Stimulated activated naive CD8-positive, alpha-beta T cell treated with anti-CD3 and anti-CD28 coated beads, Interleukin-15, amount 100 ng/mL, for 72 hours (primary cell): ENCODE measurements at places on chromosomes 7 and 10.
A peak's percentile ranks its signal among the peaks of the same experiment; 100 is the strongest.

GRCh38 chr10:130021383-130021950 lies 57.4 kb upstream of the EBF3 start:
- no peak for DNase-seq

GRCh38 chr10:108244443-108245228 lies 1080.1 kb upstream of the SORCS1 start:
- DNase-seq: no peak

DNA sequence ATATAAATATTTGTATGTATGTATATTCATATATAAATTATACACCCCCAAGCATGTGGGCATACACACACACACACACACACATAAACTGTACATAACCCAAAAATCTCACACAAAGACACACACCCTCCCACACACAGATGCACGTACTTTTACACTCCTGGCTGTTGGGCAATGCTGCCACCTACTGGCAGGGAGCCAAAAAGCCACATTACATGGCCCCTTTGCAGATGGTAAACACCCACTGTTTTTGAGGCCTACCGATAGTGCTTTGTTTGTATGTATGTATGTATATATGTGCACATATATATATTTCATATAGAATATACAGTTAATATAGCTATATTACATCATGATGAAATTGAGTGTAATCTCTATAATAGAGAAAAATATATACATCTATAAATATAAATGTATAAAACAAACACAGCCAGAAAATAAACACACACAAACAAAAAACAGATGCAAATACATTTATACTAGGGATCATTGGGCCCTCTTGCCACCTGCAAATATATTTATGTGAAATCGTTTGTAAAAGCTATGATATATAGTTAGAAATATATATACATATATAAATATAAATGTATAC lies 120.1 kb upstream of the ACBD5 start:
- DNase-seq: peak; percentile 79

DNA sequence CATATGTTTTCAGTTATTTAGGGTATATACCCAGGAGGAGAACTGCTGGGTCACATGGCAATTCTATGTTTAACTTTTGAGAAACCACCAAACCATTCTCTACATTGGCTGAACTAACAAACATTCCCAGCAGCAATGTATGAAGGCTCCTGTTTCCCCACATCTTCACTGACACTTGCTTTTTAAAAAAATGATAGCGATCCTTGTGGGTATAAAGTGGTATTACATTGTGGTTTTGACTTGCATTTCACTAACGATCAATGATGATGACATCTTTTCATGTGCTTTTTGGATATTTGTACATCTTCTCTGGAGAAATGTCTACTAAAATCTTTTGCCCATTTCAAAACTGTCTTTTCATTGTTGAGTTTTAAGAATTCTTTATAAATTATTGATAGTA lies 51.2 kb upstream of the ANAPC16 start:
- no peak for DNase-seq
